ENCODE measurements at places on chromosomes 3 and 15.
A peak's percentile ranks its signal among the peaks of the same experiment; 100 is the strongest.

DNA sequence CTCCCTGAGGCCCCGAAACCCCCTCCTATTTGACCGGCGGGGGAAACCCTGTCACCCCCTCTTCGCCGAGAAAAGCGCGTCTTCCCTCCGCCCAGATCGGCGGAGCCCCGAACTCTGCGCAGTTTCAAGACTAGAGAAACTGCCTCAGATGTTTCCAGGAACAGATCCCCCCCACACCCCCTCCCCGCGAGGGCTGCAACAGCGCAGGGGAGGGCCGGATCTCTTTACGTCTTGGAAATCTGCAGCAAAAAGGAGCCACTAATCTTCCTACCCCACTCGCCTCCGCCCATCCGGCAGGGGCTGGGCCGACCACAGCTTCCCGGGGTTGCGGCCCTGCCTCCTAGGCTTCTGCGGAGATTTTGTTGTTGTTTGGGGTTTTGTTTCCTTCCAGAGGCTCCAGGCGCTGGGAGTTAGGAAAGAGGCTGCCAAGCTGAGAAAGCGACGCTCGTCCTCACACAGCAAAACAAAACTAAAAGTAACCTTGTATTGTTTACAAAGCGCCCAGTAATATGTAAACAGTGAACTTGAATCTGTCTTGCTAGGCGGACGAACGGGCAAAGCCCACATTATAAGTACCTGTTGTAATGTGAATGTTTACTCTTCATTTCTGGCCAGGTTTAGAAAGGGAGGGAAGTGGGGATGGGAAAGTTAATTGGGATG is 2.2 kb downstream of the FOXB1 start:
- DNase-seq = no peak

DNA sequence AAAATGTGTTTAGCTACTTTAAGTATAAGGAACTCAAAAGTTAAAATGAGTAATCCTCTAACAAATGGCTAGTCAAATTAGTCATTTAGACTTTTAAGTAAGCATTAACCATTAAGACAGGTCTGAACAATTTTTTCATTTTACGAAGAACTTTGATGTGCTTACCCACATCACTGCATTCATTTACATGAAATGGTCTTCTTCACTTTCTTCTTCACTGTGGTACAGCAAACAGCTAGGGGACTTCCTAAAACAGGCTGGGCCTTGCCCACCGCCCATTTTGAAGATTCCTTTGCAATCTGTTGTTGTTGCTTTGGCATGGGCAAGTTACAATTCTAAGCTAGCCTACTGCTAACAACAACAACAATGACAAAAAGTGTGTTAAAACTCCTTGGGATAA is 67.4 kb downstream of the CBLB start:
- DNase-seq = no peak

DNA sequence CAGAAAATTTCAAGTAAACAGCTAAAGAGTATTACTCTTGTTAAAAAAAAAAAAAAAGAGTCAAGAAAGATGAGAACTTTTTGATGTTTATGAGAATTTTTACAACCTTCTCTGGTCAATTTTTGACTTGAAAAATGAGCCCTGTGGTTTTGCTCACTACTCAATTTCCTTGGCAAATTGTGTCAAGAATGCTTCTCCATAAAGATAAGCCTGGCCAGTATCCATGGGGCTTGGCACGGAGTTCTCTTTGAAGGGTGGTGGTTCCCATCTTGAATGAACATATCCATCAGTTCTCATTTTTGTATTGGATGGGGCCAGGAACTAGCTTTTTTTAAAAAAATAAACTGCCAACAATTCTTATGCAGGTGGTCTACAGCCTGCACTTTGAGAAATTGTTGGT is 179.9 kb downstream of the RYR3 start:
- DNase-seq = no peak

DNA sequence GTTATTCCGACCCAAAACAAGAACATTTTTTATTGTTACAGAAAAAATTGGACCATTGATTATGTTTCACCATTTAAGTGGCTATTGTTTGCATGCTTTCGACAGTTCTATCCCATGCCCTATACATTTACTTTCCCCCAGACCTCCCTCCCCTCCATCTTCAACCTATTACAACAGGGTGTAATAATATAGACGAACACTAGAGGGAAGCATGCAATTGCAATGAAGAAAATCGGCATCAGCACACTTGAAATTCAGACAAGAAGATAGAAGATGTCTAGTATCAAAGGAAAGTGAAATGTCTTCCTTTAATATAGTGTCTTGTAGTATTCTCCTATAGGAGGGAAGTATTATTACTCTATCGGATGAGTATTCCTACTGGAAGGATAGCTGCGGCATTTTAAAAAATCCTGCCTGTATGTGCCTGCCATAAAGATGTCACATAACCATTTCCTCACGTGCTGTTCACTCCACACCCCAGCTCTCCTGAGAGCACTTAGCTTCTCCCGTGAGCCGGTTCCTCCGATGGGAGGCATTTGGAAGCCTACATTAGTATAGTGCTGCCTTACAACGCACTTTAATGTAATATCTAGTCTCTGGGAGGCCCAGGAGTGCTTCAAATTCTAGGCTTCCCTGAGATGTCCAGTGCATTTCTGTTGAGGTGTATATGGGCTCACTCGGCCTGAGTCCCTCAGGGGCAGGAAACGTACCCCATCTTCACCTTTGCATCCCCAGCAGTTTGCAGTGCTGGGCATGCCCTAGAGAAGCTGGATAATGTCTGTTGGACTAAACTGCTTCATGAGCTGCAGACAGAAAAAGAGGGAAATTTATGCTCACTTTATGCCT is 17.8 kb upstream of the ERICH6 start:
- peak; percentile 61 for DNase-seq

- DNase-seq = no peak
Observed at GRCh38 chr15:59194639-59195325, 11.9 kb upstream of the LDHAL6B start.

- DNase-seq = no peak
Observed at GRCh38 chr3:100075851-100076730, 38.2 kb downstream of the FILIP1L start.
